ENCODE measurements at places on chromosomes 4 and X.

- DNase-seq = no peak
Observed at GRCh38 chr4:55125763-55126541, 557 bp upstream of the KDR start.

- DNase-seq = no peak
Observed at GRCh38 chrX:54865208-54865607, 55.4 kb upstream of the TRO start.

- DNase-seq = no peak
Observed at GRCh38 chr4:179116011-179116410, 1673.8 kb upstream of the AGA start.

- DNase-seq = no peak
Observed at GRCh38 chr4:10569491-10569890, 112.3 kb upstream of the ZNF518B start.

- peak; percentile 67 for DNase-seq
Observed at GRCh38 chr4:159010563-159011260, 92.2 kb upstream of the RAPGEF2 start.

DNA sequence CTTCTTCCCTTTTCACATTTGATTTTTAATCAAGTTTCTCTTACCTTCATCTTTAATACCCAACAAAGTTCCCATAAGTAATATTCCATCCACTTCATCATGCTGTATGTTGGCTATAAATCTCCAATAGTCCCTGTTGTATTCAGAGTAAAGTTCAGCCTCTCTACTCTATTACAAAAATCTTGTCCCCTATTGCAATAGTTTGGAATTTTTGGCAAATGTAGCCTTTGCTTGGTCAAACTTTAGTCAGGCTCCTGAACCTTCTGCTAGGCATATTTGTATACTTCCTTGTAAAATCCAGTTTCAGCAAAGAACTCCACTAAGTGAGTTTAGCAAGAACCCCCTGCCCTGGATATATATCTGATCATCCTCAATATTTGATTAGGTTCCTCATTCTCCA is 54.0 kb upstream of the PACRGL start:
- DNase-seq = no peak

- no peak for DNase-seq
Observed at GRCh38 chr4:115119804-115120352, 6.5 kb upstream of the NDST4 start.
